ENCODE measurements at places on chromosomes 1 and 21.

DNA sequence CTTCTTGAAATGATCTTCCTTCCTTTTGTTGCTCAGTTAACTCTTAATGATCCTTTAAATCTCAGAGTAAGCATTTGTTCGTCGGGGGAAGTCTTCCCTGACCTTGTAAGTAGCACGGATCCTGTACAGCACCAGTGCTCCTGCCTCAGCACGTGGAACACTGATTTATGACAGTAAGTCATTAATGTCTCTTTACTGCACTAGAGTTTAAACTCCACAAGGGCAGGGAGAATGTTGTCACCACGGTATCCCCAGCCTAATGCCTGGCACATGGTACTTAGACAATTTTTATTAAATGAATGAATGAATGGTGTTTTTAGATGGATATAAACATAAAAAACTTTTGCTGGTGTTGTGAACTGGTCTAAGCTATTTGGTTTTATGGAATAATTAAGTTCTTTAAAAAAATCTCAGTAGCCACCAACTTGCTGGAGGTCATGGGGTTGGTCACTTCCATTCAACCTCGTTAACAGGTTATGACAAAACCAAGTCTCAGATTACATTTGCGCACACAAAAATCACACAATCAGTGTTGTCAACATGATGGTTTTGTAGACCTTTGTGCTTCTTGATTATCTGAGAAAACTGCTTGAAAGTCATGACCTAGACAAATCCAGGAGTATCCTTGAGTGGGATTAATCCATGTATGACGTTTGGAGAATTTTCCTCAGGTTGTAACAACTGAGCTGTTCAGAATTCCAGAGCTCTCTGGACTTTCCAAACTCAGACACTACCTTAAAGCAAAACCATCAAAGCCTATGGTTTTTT lies 326.9 kb downstream of the DUSP10 start:
- DNase-seq: no peak

DNA sequence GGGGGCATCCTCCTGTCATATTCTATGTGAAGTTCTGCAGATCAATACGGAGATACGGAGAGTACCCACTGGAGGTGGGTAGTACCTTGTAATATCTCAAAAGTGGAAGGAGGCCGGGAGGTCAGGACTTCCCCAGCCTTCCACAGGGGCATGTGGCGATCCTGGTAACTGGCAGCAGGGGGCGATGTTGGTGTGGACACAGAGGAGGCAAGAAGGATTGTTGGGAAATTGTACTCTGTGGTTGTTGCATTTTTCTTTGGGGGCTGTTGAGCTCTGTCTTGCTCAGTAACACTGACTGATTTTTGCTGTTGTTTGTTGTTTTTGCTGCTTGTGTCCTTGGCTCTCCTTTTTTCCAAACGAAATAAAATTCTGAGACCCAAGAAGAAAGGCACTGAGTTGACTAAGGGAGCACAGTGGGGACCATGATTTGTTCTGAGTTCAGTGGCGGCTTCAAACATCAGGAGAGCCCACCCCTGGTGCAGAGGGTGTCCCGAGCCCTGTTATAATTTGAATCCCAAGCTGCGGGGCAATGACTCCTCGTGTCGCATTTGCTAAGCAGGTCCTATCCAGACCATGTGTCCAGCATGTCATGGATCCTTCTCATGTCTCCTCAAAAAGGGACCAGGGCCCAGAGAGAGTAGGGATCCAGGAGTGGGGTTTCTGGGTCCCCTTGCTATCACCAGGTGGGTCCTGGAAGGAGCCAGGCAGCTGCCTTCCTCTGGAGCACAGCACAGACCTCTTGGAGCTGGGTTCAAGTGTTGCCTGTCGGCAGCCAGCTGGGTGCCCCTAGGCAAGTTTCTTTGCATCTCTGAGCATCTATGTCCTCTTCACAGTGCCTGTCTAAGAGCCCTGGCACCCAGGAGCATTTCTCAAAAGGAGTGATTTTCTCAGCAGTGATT lies 22.8 kb downstream of the LHX4 start:
- no peak for DNase-seq

- peak; percentile 56 for DNase-seq
These were observed 302.7 kb downstream of the DUSP10 start for GRCh38 chr1:221439008-221439746.

GRCh38 chr1:87594736-87595383 lies 266.2 kb downstream of the LMO4 start:
- DNase-seq: no peak

DNA sequence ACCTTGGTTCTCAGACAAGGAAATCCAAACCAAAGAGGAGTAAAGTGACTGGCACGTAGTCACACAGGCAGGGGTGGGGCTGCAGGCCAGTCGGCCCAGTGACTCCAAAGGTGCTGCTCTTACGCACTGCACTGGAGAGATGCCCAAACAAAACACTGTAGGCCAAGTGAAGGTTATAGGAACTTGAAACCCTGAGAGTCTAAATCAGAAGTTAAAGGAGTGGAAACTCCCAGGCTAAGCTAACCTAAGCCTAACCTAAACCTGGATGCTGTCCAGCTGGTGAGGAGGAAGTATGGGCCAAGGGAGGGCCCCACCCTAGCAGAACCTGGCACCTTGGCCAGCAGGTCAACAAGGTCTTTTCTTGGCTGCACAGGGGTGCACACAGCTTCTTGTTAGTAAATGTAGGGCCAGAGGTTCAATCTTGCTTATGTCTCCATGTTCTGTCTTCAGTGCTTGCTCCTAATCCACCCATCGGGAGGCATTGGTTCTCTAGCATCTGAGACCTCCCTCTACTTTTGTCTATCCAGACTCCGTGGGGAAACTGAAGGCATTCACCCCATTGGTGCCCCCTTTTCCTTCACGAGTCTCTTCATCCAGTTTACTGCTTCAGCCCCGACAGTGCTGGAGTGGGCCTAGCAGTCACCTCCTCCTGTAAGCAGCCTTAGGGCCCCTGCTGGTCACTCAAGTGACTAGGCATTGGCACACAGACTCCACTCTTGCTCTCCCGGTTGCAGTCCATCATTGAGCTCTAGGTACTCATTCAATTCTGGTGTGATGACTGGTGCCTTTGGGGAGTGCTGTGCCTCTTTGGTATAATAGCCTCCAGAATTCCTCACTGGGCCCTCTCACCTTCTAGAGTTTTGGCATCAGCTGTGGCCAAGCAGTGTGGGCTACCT lies 12.9 kb upstream of the TMEM125 start:
- no peak for DNase-seq

DNA sequence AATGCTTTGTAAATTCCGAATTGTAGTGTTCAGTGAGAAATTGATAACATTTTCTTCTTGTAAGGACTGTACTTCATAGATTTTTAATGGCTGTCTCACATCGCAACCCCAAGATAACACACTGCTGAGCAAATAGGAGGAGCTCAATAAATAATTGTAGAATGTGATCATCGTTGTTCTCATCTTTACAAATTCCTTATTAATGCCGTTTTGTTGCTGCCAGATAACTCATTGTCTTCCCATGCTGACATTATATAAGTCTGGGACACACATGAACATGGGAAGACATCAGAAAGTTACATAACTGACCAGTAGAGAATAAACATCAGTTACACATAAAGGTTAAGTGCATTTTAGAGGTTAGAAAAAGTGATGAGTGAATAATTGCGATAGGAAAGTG lies 46.4 kb upstream of the TSPAN2 start:
- no peak for DNase-seq

GRCh38 chr1:199046618-199047017 lies 407.8 kb downstream of the PTPRC start:
- no peak for DNase-seq
